ENCODE measurements at places on chromosomes 2 and 18.

DNA sequence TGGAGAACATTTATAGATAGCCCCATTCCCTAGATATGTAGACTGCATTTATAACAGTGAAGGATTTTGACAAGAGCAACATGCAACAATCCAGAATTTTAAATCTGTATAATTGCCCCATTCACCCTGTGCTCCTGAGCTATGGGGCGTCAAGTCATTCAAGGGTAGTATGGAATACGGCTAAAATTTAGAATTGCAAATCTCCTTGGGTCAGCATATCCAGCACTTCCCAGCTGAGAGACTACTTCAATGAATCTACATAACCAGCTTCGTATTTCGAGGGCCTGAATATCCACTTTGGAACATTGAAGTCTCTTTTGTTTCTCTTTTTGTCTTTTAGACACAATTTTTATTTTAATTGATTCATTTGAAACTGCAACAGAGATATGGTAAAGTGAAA, 28.4 kb upstream of the ACVR1C start:
- DNase-seq, result no peak

GRCh38 chr18:35810520-35810919, 162.0 kb upstream of the RMP24 start:
- DNase-seq, result no peak

DNA sequence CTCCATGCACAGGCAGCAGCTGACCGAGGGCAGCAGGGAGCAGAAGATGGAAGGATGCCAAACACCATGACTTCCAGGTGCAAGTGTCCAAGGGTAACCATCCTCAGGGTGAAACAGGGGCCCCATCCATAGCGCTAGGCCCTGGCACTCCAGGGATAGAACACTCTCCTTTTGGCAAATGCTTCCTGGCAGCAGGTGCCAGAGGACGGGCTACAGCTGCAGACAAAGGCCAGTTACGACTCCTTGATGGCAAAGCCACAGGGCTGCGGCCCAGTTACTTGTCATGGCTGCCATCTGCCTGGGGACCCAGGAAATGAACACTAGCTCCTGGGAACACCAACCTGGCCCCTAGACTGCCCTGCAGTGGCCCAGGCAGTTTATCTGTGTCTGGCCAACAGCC, 178.8 kb downstream of the TMEM163 start:
- DNase-seq, result no peak

- DNase-seq, result no peak
These were observed 81.1 kb downstream of the UPP2 start for GRCh38 chr2:158182676-158183295.

DNA sequence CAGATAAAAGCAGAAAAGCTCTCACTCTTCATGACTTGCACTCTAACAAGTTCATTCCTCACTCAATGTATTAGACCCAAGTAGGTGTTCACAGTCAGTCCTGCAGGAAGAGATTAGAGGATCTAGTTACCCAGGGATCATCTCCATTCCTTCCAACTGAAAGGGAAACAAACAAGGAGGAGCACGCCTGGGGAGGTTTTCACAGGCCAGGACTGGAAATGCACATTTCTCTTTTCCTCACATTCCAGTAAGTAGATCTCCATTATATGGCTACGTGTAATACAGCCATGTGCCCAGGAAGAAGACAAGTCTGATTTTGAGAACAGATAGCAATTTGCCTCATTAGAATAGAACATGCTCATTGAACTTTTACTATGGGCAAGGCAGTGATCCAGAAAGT, 1132.2 kb upstream of the FAM98A start:
- DNase-seq, result no peak

GRCh38 chr2:45258311-45258710, 249.1 kb upstream of the SIX2 start:
- DNase-seq, result no peak

GRCh38 chr2:70557171-70557838, 3.7 kb upstream of the TGFA start:
- peak; percentile 17 for DNase-seq

DNA sequence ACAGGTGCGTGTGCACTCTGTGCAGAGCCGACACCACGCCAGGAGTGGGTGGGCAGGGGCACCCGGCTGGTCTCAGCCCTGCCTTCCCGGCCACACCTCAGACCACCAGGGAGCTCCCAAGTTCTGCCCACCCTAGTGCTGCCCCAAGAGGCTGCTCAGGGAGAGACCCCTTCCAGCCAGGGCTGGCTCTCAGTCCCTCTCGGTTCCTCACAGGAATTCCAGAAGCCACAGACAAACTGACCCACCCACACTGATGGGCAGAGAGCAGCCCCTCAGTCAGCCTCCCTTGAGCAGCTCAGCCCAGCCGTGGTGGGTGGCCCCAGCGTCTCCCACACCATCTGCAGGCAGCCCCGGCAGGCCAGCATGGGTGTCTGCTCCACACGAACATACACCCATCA, 33.8 kb downstream of the GPC1 start:
- DNase-seq, result no peak

- DNase-seq, result no peak
These were observed 125.0 kb downstream of the SPHKAP start for GRCh38 chr2:228056293-228057097.

DNA sequence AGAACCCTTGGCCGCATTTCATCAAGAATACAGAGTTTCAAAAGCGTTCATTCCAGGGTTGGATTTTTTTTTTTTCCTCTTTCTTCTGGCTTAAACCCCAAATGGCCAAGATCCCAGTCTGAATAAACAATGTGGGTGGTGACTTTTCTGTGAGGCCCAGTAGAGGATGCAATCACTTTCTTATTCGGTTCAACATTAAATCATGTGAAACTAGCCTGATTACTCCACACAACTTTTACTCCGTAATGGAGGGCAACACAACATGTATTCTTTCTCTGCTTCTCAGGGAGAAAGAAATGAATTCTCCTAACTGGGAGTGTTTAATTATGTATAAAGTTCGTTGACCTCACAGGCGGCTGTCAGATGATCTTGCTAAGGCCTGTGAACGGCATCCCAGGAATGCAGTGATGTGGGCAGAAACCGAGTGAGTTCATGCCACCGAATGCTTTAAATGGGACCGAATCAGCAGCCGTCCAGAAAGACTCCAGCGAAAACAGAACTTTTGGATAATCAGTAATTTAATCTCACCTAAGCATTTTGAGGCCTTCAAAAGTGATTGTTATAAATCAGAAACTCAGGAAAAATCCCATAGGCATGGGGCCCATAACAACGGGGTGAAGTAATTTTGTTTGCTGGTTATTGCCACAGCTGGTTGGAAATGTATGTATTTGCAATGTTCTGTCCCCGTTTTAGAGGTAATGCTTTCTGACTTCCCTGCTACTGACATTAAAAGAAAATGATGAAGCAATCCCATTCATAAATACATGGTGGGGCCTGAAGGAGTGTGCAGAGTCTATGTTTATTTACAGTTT, 81.5 kb downstream of the BCL2 start:
- peak; percentile 93 for DNase-seq

DNA sequence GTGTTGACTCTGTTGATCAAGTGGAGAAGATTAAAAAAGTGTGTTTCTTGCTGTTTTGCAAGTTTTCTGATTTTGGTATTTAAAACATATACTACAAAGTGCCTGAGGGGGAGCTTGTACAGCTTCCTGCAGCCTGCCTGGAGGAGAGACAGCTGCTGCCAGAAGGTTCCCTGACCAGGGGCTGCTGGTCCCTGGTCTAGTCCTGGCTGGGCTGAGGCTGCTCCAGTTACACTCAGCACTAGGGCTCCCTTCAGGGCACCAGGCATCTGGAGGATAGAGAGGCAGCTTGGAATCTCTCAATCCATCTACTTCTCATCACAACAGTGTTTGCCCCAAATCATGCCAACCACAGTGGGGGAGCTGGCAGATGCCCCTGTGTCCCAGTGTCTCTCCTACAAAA, 4.8 kb downstream of the MC2R start:
- no peak for DNase-seq

DNA sequence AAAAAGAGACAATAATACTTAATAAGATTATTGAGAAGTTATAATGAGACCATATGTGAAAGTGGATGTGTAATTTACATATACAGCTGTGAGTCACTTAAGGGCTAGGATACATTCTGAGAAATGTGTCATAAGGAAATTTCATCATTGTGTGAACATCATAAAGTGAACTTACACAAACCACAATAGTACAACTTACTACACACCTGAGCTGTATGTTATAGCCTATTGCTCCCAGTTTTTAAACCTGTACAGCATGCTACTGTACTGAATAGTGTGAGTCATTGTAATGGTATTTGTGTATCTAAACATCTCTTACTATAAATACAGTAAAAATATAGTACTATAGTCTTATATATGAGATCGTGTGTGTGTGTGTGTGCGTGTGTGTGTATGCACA, 1420.3 kb upstream of the PIK3C3 start:
- DNase-seq, result peak; percentile 70

DNA sequence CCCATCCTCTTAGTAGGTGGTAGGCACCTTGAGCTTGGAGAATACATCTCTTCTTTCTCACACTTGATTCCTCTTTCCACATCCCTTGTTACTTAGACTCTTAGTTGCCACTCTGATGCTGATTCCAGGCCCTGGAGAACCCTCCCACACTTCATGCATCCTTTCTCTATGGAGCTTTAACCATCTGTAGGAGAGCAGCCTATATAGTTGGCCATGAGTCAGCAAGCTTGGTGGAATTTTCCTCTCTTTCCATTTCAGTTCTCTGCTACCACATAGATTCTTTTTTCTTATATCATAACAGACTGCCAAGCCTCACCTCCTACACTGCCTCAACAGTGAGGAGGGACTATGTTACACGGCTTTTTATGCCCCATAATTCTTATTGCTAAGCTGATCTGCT, 851.6 kb upstream of the CDH2 start:
- peak; percentile 4 for DNase-seq

GRCh38 chr2:207546822-207547221, 17.1 kb downstream of the CREB1 start:
- peak; percentile 54 for DNase-seq

All from iris pigment epithelial cell (primary cell).